ENCODE measurements at places on chromosomes 16 and 17. TPM values are rescaled to one million over a fixed set of nuclear protein-coding genes. Genes with fewer than 3 reads are reported as not detected.

NLRC5 gene
- 46.4 TPM for total RNA-seq

MXRA7 gene
- 101 TPM for total RNA-seq

FDXR gene
- 17.5 TPM for total RNA-seq

HSBP1 gene
- 102 TPM for total RNA-seq

MYCBPAP gene
- total RNA-seq = 6.4 TPM

TMEM98 gene
- 176 TPM for total RNA-seq

ARL17B gene
- total RNA-seq = 17.1 TPM

PPY gene
- not detected for total RNA-seq

ANKRD40CL gene
- not detected for total RNA-seq

PYY gene
- 0.25 TPM for total RNA-seq

CES3 gene
- 0.57 TPM for total RNA-seq

CARD14 gene
- 1.5 TPM for total RNA-seq

ALOX12 gene
- total RNA-seq = 0.68 TPM

WNT3 gene
- total RNA-seq = 0.74 TPM

RHBDL1 gene
- 5.4 TPM for total RNA-seq

TBC1D26 gene
- total RNA-seq = 0.34 TPM

MRPL10 gene
- total RNA-seq = 18.4 TPM

KRTAP4-16 gene
- not detected for total RNA-seq

DCAF7 gene
- total RNA-seq = 58.7 TPM

RAB11FIP4 gene
- 19.1 TPM for total RNA-seq
